ENCODE measurements at places on chromosomes 6 and 20.

DNA sequence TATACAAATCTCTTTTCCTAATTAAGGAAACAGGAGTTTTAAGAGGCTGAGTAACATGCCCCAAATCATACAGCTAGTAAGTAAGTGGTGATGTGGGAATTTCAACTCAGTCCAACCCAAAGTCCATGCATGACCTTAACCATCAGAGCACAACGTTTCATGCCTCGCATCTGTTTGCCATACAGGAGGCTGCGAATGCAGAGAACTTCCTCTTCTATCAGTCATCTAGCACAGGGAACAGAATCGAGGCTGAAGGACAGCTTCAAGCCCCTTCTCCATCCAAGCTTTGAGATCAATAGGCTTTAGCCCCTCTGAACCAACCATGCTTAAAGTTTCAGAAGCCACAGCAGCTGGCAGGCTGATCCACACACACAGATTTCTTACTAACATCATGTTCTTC lies 113.2 kb downstream of the MAFB start:
- no peak for DNase-seq
- H3K27me3 ChIP-seq, result peaks cover 3% of the 10 kb centered on the region
- no peaks in the 10 kb centered on the region for H3K4me1 ChIP-seq
- H3K4me3 ChIP-seq, result no peak overlapping the region
- H3K36me3 ChIP-seq, result no peaks in the 10 kb centered on the region

- peak overlapping the region; percentile 28 for H3K4me3 ChIP-seq
- H3K27ac ChIP-seq, result no peak overlapping the region
- H3K4me1 ChIP-seq, result peaks cover 7% of the 10 kb centered on the region
- H3K36me3 ChIP-seq, result no peaks in the 10 kb centered on the region
Observed at GRCh38 chr6:133889557-133890403, 867 bp downstream of the TCF21 start.

GRCh38 chr6:75166236-75166635 lies 39.6 kb downstream of the COL12A1 start:
- no peaks in the 10 kb centered on the region for H3K4me1 ChIP-seq
- no peak for DNase-seq
- H3K36me3 ChIP-seq, result no peaks in the 10 kb centered on the region
- no peaks in the 10 kb centered on the region for H3K27me3 ChIP-seq
- no peak overlapping the region for H3K27ac ChIP-seq

DNA sequence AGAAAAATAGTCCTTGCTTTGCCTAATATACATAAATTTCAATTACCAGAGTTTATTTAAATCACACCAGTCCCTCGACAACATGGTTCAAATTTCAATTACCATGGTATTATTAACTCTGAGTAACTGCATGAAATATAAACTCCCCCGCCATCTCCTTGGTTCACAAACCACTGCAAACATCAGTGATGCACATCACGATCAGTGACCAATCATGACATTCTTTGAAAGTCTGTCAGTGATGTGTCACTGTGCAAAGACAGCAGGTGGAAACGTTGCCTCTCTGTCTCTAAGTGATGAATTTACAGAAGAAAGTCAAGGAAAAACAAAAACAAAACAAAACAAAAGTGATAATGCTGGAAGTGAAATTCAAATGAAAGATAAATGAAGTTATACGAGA lies 86.7 kb downstream of the TASP1 start:
- H3K27ac ChIP-seq, result no peak overlapping the region
- H3K36me3 ChIP-seq, result peaks cover 5% of the 10 kb centered on the region
- no peak overlapping the region for H3K4me3 ChIP-seq
- DNase-seq, result no peak
- H3K27me3 ChIP-seq, result no peaks in the 10 kb centered on the region

DNA sequence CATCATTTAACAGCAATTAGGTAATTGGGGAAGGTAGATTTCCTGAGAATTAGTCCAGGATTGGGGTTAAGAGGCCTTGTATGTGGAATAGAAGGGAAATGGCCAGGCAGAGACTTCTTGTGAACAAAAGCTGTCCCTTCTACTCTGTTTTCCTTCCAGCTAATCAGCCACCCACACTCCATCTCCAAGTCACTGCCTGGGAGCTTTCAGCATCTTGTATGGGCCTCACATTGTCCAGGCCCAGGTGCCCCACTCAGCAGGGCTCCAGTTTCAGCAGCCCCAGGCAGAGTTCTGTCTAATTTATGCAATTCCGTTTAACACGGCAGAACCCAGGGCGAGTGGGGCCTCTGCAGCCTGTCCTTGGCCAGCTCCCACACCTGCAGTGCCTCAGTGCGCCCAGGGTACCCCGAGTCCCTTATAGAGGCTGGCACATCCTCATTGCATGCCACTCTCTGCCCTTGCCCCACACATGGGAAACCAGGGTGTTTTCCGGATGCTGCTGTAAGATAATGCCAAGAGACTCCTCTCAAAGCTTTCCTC lies 113.0 kb downstream of the EDN3 start:
- H3K4me3 ChIP-seq, result no peak overlapping the region
- H3K4me1 ChIP-seq, result no peaks in the 10 kb centered on the region
- no peak for DNase-seq
- no peaks in the 10 kb centered on the region for H3K27me3 ChIP-seq
- H3K36me3 ChIP-seq, result no peaks in the 10 kb centered on the region

GRCh38 chr6:81401970-81402690 lies 350.4 kb downstream of the TENT5A start:
- H3K4me1 ChIP-seq, result no peaks in the 10 kb centered on the region
- H3K27me3 ChIP-seq, result no peaks in the 10 kb centered on the region
- DNase-seq, result no peak
- no peak overlapping the region for H3K27ac ChIP-seq

DNA sequence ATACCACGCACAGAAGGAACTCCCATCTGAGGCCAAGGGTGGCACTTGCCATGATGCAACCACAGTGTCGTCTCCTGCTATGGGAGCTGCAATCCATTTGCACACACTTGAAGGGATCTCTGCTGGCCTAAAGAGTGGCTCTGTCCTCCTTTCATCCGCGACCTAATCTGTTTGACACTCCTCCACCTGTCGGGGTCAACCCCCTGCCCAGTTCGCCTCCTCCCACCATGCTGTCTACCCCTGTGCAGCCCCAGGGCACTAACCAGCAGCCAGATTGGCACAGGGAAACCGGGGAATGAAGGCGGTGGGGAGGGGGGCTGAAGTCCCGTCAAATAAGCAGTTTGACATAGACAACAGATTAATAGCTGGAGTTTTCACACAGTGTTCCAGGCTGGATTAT lies 58.1 kb upstream of the FOXQ1 start:
- no peak overlapping the region for H3K4me3 ChIP-seq
- no peak for DNase-seq
